ENCODE measurements at places on chromosomes 1 and 21. TPM values are rescaled to one million over a fixed set of nuclear protein-coding genes. Genes with fewer than 3 reads are reported as not detected.
A peak's percentile ranks its signal among the peaks of the same experiment; 100 is the strongest.

DNA sequence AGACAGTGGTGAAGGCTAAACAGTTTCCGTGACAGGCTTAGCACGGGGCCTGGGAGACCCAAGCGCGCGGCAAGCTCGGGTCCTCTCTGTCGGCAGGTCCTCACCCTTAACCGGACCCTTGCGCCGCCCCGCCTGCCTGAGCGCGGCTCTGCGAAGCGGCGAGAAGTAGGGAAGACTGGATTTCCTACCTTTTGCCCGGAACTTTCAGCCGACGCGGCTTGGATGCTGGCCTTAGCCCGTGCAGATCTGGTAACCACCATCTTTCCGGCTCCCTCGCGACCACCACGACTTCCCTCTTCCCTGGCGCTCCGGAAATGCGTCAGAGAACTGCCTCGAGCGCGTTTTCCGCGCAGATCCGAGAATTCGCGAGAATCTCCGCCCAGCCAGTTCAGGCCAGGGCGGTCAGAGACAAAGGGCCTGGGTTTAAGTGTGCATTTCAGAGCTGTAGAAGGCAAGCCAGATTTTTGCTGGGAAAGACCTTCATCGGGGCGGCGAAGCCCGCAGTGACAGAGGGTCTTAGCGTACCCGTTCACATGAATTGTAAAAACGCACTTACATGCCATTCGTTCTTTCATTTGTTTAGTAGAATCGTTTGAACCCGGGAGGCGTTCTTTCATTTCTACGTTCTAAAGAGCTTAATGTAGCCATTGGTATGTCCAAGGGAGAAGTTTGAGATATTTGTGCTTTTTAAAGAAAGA, at the start of gene DNTTIP2:
TSS of gene DNTTIP2 (minus strand) at position 318 of the 698 bp plus-strand sequence. CDS start at position 260, 58 bp downstream.
- peak; percentile 86 for DNase-seq

Gene TMEM9
- 24.0 TPM for total RNA-seq

Gene COL11A1
- 0.45 TPM for total RNA-seq

Gene DRAXIN
- 2.4 TPM for total RNA-seq

Data from fibroblast of the aortic adventitia (primary cell).